CD4-positive, alpha-beta T cell treated with Interferon alpha-2 for 1 hour (primary cell): ENCODE measurements at places on chromosomes 1 and 21.

GRCh38 chr1:110057963-110058518 lies 12.4 kb downstream of the ALX3 start:
- no peak for DNase-seq

GRCh38 chr1:117670976-117671780 lies 65.3 kb downstream of the TENT5C start:
- DNase-seq = no peak

- DNase-seq = no peak
These were observed 41.2 kb upstream of the USH2A start for GRCh38 chr1:216464489-216464888.

GRCh38 chr1:64790832-64791487 lies 46.1 kb downstream of the RAVER2 start:
- DNase-seq = no peak

DNA sequence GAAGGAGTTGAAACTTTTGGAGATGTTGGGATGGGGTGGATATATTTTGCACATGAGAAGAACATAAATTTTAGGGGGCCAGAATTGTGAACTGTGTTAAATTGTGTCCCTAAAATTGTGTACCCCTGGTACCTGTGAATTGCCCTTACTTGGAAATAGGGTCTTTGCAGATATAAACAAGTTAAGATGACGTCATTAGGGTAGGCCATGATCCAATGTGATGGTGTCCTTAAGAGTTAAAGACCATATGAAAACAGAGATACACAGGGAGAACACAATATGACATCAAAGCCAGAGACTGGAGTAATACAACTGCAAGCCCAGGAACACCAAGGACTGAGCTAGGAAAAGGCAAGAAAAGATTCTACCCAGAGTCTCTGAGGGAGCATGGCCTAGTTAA lies 24.0 kb downstream of the SCMH1 start:
- DNase-seq = no peak

DNA sequence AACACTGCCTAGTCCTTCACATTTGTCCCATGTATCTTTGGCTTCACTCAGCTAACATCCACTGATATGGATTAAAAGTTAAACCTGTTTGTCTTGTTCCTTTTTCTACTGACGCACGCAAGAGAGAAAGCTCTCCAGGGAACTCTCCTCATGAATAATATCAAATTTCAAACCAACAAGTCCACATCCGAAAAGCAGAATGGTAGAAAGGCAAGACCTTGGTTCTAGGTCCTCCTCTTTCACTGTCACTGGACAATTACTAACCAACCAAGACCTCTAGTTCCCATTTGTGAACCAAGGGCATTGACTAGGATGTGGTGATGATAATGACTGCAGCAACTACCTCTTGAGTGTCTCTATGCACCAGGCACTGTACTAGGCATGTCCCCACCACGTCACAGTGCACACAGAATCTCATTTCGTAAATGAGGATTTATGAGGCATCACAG lies 8.4 kb downstream of the PLPP3 start:
- DNase-seq = no peak

DNA sequence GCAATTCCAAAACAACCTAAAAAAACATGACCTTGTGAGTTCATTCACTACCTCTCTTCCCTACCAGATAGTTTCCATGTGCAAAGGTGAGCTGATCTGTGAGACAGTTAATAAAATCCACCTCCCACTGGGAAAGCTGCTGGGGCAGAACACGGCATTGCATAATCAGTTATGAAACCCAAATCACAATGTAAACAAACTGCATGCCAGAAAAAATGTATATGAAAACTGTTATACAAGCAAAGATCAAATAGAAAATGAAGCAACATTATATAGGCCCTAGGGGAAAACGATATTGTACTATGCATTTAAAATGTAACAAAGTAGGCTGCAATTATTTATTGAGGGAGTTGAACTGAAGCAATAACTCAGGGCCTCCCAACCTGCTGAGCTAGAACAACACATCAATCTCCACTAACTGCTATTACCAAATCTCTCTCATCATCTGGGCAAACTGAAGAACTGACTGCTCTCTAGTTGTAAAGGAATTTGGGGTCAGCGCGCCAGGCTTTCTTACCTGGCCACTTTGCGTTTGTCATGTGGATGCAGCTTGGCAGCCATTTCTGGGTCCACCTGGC lies 31.0 kb downstream of the TRIT1 start:
- DNase-seq = no peak

GRCh38 chr1:18447509-18448220 lies 33.1 kb upstream of the KLHDC7A start:
- no peak for DNase-seq

GRCh38 chr1:154791292-154792166 lies 78.6 kb downstream of the KCNN3 start:
- peak; percentile 84 for DNase-seq

DNA sequence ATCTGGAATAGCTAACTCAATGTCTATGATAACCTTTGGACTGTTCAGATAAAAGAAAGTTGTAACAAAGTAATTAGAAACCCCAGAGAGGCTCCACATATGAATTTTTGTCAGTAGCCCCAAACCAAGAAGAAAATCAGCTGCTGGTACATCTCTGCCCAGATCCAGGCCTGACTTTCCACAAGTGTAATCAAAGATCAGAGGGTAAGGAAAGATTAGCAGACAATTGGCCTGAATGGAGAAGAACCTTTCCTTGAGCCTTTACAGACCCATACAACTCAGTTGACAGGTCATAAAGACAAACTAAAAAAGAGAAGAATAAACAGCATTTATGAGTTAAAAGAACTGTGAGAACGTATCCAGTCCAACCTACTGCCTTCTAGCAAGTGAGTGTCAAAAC lies 366.7 kb upstream of the PKN2 start:
- no peak for DNase-seq

- no peak for DNase-seq
These were observed 40.1 kb upstream of the MCOLN3 start for GRCh38 chr1:85088408-85088784.

DNA sequence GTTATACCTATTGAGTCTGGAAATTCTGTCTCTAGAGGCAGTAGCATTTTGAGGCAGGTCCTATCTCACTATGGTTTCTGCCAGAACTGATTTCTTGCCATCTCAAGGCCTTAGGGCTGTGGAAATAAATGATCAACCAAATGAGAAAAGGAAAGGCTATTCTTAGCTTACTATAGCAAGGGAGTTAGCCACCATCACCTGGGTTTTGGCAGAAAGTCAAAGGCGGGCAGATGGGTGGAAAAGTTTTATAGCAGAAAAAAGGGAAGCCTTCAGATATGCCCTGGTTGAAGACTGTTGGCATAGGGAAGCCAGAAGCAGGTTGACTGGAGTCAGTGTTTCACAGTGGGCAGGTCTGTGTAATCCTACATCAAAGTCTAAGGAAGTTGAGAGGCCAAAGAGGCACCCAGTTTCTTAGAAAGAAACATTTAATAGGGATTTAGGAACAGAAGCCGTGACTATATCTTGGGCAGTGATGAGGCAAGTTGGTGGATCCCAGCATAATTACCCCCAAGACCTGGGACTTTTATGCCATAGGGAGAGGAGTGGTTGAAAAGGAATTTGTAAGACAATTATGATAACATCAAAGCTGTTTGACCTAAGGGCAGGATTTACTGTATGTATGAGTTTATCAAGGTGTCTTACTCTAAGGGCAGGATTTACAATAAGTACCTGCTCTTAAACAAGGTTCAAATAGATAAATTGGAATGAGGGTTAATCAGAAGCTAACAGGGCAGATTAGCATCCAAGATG lies 29.7 kb downstream of the CTH start:
- DNase-seq = no peak

- DNase-seq = no peak
These were observed 723.0 kb downstream of the PTPRU start for GRCh38 chr1:29959356-29959755.

DNA sequence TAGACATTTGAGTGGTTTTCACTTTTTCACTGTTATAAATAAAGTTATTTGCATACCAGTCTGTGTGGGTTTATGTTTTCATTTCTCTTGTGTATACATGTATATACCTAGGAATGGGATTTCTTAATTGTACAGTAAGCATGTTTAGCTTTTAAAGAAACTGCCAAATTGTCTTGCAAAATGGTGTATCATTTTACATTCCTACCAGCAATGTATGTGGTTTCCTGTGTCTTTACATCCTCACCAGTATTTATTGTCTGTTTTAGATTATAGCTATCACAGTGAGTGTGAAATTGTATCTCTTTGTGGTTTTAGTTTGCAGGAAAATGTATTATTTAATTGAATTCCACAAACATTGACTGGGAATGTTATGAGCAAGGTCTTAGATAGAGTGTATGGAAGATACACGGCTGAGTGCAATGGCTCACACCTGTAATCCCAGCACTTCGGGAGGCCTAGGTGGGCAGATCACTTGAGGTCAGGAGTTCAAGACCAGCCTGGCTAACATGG lies 57.3 kb downstream of the MACF1 start:
- no peak for DNase-seq

- no peak for DNase-seq
These were observed 50.7 kb downstream of the LRIG2 start for GRCh38 chr1:113123737-113124136.

- DNase-seq = no peak
These were observed 27.7 kb downstream of the TEX35 start for GRCh38 chr1:178540646-178541045.

GRCh38 chr21:43697758-43698643 lies 20.9 kb upstream of the PDXK start:
- no peak for DNase-seq

GRCh38 chr21:40686526-40686925 lies 160.4 kb downstream of the DSCAM start:
- no peak for DNase-seq

DNA sequence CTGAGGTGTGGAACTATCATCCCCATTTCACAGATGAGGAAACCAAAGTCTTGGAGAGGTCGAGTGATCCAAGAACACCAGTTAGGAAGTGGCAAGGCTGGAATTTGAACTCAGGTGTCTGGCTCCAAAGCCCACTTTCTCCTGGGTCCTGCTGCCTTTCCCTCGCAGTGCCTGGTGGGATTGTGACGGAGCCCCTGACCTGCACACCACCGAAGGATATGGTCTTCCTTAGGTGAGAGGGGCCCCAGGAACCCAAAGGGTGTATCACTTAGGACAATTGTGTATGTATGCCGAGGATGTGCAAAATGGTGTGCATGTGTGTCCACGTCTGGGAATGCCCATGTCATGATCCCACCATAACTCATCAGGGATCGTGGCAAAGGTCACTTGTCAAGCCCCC lies 392.7 kb downstream of the MATN1 start:
- no peak for DNase-seq

GRCh38 chr1:55002686-55003085 lies 4.0 kb downstream of the BSND start:
- DNase-seq = no peak

DNA sequence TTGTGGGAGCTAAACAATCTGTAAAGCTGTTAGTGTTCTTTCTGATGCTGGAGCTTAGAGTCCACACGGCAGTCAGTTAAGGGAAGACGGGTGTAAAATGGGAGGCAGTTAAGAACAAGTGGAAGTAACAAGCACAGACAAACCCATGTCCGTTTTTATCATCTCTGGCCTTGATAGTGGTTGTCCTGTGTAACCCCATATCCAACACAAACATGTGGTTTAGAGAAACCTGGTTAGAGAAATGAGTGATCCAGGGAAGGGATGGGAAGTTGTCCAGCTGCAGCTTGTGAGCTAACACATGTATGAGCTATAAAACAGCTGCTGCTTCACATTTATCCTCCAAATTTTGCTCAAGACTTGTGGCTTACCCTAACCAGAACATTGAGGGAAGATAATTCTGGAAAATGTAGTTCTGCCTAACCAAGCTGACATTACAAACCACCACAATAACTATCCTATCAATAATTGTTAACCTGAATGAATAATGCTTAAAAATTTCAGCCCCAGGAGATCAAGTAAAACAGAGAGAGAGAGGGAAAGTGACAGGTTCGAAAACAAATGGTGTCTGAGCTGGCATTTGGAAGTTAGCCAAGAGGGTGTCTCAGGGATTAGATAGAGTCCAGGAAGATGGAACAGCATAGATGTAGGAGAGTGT lies 10.6 kb upstream of the C1orf162 start:
- DNase-seq = no peak

DNA sequence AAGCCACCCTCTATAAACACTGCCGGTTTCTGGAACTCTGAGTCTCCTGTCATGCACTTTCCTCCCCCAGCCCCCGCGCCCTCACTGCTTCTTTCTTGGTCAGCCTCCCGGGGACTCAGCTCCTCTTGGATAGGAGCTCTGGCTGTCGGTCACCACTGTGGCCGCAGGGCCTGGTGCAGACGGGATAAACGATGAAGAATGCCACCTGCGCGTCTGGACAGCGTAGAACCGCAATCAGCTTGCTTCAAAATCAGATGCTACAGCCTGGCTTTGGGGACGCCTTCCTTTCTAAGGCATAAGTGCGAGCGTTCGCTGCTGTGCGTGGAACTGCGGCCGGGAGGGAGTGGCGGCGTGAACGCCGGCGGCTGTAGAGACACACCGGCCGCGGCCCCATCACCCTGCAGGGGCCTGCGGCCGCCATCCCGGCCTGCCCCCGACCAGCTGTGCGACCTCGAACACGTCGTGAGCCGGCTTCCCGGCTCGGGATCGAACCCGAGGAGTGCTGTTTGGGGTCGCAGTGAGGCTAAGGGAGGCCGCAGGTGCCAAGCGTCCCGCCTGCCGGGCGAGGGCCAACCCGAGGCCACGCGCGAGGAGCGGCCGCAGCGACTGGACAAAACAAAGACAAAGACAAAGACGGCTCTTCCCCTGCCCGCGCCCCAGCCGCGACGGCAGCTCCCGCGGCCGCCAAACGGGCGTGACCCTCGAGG lies 688 bp downstream of the PTTG1IP start:
- DNase-seq = no peak

DNA sequence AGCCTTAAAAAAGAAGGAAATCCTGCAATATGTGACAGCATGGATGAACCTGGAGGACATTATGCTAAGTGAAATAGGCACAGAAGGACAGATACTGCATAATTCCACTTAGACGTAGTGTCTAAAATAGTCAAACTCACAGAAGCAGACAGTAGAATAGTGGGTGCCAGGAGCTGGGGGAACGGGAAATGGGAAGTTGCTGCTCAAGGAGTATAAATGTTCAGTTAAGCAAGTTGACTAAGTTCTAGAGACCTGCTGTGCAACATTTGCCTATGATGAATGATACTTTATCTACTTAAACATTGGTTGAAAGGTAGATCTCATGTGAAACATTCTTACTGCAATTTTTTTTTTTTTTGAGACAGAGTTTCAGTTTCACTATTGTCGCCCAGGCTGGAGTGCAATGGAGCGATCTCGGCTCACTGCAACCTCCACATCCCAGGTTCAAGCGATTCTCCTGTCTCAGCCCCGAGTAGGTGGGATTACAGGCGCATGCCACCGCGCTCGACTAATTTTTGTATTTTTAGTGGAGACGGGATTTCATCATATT lies 197.8 kb downstream of the HIVEP3 start:
- DNase-seq = peak; percentile 30

GRCh38 chr1:41241354-41241748 lies 755 bp downstream of the SCMH1 start:
- peak; percentile 58 for DNase-seq

GRCh38 chr1:161235957-161236775 lies 1.8 kb downstream of the NR1I3 start:
- no peak for DNase-seq

- DNase-seq = peak; percentile 69
These were observed 2.2 kb downstream of the JUN start for GRCh38 chr1:58781541-58782177.
